Fibroblast of upper back skin (primary cell): ENCODE measurements at places on chromosomes 5 and 9.

GRCh38 chr9:121394292-121394691 is 24.2 kb upstream of the STOM start:
- DNase-seq: no peak

GRCh38 chr9:130215341-130216119 is 43.3 kb downstream of the NCS1 start:
- peak; percentile 25 for DNase-seq

GRCh38 chr9:116605904-116606341 is 81.2 kb upstream of the TRIM32 start:
- DNase-seq: peak; percentile 40

DNA sequence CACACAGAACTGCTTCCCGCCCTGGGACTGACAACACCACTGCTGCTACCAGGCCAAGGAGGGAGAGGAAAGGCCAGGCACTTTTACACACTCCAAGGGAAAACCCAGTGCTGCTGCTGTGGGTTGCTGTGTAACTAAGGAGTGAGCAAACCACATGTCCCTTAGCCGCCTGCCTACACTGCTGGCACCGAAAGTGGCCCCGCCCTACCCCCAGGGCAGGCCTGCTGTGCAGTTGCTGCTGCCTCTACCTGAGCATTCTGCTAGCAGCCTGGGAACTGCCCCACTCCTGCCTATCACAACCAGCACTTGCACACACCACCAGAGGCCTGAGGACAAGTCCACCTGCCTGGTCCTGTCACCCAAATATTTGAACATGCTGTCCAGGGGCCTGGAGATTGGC is 740.9 kb downstream of the DTWD2 start:
- DNase-seq: no peak

DNA sequence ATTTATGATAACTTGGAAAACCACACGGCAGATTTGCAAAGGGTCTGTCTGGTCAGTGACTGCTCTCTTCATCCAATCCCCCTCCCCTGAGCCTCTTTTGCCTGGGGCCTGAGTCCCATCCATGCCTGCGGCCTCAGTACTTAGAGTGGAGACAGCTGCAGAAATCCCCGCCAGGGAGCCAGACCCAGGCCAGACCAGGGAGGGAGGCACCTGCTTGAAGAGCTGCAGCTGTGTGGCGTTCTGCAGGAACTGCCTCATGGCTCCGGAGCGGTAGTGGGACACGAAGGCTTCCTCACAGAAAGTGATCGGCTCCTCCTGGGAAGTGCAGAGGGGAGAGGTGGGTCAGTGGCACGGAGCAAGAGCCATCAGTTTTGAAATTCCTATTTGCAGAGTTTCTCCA is 101.6 kb downstream of the CRB2 start:
- DNase-seq: no peak

DNA sequence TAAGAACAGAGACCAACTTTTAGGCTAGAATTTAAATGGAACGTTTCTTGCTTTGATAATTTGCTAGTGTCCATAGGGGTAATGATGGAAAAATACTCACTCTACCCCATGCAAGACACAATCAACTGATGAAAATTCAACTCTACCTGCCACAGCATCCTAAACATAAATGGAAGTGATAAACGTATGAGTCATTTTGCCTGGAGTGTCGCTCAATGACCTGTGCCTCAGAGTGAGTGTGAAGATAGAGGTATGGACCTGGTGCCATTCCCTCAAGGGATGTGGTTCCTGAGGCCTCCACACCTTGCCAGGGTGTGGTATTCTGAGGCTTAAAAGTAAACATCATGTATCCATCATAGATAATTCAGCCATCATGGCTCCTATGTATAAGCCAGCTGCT is 14.0 kb downstream of the ARL14EPL start:
- no peak for DNase-seq

DNA sequence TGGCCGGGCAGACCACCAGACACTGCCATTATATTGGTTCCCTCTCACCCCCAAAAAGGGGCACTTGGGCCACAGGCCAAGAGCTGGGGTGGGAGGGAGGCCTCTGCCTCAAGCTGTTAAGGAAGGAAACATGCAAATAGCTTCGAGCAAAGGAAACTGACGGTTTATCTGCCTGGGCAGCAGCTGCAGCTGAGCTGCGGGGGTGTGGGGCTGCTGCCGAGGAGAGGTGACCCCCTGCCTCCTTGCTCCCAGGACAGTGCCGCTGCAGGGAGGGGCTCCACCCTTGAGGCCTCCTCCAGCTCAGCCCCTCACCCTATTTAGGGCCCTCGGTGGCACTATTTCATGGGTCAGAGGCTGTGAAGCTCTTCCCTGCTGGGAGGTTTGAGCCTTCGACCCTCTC is 789 bp downstream of the DOK3 start:
- no peak for DNase-seq
